Non-pigmented ciliary epithelial cell (primary cell): ENCODE measurements at places on chromosomes 13 and 19.

DNA sequence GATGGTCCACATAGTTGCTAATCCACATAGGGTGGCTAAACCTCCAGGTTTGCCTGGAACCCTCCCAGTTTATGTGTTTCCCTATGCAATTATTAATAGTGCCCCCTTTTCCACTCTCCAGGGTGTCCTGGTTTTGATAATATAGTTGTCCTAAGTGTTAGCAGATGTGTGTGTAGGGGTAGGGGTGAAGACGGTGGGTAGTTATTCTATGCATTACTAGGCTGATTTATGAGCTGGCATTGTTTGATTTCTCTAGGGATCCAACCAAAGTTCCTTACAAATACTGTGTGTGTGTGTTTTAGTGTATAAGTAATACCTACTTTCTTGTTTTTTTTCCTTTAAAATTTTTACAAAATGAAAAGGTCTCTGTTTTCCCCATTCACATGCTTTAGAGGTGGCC lies 21.1 kb downstream of the GTF2F2 start:
- DNase-seq: no peak

GRCh38 chr19:42285988-42286348 lies 16.0 kb upstream of the PRR19 start:
- no peak for DNase-seq

DNA sequence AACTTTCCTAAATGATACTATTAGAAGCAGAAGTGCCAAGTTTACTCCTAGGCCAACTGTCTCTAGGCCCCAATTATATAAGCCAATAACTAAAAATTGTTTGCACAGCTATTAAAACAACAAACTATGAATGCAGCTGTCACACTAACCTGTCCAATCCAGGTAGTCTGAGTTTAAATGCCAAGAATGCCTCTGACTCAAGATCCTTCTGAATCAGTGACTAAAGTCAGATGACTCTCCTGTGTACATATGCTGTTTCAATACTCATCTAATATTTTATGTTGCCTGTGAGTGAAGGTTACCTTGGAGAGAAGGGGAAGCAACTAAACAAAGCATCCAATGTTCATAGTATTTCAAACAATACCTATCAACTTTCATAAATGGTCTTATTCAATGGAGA lies 257.0 kb downstream of the ENOX1 start:
- no peak for DNase-seq

GRCh38 chr13:49629947-49630346 lies 1.6 kb downstream of the ARL11 start:
- no peak for DNase-seq

GRCh38 chr13:85665286-85665685 lies 133.9 kb downstream of the SLITRK6 start:
- peak; percentile 4 for DNase-seq

GRCh38 chr19:35294328-35294727 lies 2.4 kb downstream of the MAG start:
- DNase-seq: no peak

DNA sequence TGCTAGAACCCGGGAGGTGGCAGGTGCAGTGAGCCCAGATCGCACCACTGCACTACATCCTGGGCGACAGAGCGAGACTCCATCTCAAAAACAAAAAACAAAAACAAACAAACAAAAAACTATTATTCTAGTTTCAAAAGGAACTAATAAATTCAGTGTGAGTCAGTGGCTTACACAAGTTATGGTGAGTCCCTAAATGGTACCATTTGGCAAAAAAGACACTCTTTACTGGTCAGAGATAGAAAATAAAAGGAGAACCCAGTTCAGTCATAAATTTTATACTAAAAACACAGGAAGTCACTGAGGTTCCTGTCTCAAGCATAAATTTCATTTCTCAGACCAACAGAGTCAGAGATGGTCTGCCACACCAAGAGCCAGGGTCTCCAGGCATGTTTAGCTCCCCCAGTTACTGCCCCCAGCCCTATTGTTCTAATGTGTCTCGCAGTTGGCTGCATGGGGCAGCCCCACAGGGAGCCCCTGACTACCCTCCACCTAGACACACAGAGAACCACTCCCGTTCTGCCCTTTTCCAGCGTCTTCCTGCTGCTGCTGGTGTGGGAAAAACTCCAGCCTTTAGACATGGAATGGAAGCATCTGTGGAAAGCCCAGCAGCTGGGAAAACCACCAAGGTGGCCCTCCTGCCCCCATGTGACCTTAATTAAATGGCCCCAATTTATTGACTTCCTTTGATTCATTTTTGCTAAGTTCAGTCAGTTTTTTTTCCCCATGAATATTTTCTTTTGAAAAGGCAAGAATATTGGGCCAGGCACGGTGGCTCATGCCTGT lies 12.2 kb downstream of the THSD1 start:
- no peak for DNase-seq

- no peak for DNase-seq
Observed at GRCh38 chr13:21228738-21229137, 52.3 kb downstream of the MRPL57 start.

- DNase-seq: no peak
Observed at GRCh38 chr19:9622531-9622930, 1.5 kb upstream of the ZNF561 start.

- DNase-seq: no peak
Observed at GRCh38 chr13:112726016-112726767, 36.4 kb downstream of the ATP11A start.

DNA sequence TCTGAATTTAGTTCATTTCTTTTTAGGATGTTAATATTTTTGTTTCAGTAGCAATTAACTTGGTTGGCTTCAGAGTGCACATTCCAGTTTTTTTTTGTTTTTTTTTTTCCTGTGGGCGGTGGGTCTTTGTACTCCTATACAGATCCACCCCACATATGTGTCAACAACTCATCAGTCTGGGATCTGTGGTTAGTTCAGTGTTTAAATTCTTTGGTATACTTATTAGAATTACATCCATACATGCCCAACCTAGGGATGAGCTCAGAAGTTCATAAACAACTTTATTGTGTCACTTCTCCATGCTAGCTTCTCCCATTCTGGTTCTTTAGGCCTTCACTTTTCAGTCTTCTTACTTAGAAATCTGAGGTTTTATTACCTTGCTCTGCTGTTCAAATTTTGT lies 50.9 kb downstream of the PCCA start:
- DNase-seq: no peak

DNA sequence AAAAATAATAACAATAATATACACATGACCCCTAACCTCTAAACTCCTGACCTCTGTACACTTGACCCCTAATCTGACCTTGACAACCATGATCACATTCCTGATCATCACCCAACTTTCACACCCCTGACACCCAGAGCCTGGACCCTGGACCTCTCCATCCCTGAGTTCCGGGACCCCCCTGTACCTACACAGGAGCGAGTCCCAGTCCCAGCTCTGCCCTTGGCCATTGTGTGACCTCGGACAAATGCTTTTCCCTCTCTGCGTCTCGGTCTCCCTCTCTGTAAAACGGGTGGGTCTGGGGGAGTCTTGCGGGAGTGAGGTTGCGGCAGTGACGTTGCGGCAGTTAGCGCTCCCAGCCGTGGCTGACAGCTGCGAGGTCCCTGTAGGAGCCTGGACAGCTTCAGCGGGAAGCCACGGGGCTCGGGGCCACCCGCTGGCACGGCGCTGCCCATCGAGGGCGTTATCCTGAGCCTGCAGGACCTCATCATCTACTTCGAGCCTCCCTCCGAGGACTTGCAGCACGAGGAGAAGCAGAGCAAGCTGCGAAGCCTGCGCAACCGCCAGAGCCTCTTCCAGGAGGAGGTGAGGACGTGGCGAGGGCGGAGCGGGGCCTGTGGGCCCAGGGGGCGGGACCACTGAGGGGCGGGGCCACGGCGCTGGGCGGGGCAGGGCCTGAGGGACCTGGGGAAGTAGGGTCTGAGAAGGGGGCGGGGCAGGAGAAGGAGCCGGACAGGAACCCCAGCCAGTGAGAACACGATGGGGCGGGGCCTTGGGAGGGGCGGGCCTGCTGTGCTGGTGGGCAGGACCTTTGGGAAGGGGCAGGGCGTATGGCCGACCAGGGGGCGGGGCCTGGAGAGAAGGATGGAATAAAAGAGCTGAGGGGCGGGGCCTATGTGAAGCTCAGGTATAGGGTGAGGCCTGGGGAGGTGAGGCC lies 19.2 kb downstream of the RYR1 start:
- no peak for DNase-seq
